ENCODE measurements at places on chromosomes 5 and 9. TPM values are rescaled to one million over a fixed set of nuclear protein-coding genes. Genes with fewer than 3 reads are reported as not detected.

DNA sequence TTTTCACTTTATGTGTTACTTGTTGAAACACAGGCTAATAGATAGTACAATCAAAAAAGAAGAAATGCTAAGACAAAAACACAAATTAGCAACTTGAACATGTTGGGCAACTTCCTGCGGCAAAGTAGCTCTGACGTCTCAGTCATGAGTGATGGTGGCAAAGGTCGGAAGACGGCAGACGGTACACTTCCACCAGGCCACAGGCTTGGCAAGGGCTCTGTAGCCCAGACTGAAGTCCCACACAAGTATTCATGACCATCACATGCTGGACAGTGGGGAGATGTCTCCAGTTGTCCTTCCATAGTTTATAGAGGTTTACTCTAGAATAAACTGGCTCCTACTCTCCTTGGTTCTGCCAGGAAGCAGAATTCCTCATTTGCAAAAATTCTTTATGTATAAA, 831.3 kb downstream of the MTRR start:
- DNase-seq = no peak

- DNase-seq = no peak
Observed at GRCh38 chr5:127298656-127299055, 8.1 kb downstream of the MEGF10 start.

- no peak for DNase-seq
Observed at GRCh38 chr5:126384985-126385384, 38.2 kb upstream of the GRAMD2B start.

DNA sequence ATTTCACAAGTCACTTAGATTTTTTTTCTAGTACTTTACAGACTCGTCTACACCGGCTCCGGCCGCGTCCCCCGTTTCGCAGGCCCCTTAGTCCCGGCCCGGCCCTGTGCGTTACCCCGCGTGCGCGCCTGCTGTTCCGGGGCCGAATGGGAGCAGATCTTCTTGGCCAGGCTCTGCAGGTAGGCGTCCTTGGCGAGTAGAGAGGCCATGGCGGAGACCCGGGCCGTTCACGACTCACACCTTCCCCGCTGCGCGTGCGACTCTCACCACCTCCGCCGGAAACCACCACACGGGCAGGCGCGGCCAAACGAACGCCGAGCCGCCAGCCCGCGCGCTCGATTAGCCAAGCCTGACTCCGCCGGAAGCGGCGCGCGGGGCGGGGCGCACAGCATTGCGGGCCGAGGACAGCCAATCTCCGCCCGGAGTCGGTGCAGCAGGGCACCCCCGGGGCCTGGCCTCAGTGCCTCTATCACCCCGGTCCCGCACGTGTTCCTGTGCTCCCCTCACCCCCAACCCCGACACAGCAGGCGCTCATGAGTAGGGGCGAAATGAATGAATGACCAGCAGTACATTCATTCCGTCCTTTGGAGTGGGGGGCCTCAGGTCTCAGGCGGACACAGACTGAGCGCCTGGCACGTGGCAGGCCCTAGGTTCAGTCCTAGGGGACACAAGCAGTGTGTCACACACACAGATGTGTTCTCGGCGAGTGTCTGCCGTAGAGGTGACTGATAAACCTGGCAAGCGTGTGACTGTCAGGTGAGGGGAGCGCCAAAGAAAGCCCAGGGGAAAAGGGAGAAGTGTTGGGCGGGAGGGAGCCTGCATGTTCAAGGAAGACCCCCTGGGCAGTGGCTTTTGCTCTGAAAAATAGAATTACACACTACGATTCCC, at the start of gene SURF6:
SURF6 (minus strand) TSS at position 265 of the 888 bp plus-strand sequence; CDS start at position 209, 56 bp downstream.
- peak; percentile 97 for DNase-seq

GRCh38 chr5:53178830-53179229, 69.3 kb upstream of the MOCS2 start:
- DNase-seq = no peak

GRCh38 chr5:475704-476101, 32.7 kb downstream of the EXOC3 start:
- no peak for DNase-seq

DNA sequence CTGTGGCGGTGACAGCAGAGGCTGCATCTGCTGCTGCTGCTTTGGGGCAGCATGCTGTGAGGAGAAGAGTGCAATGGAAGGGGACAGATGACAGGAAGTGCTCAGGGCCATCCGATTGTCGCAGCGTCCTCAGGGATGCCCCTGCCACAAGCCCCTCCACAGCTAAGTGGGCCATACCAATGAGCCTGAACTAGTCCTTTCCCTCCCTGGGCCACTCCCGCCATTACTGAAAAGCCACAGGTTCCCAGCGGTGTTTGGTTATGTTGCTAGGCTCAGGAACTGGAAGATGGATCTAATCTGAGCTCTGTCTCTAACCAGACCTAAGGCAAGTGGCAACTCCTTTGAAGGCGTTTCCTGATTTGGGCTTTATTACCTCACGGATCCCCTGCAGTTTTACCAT, 109.2 kb downstream of the GAPVD1 start:
- no peak for DNase-seq

DNA sequence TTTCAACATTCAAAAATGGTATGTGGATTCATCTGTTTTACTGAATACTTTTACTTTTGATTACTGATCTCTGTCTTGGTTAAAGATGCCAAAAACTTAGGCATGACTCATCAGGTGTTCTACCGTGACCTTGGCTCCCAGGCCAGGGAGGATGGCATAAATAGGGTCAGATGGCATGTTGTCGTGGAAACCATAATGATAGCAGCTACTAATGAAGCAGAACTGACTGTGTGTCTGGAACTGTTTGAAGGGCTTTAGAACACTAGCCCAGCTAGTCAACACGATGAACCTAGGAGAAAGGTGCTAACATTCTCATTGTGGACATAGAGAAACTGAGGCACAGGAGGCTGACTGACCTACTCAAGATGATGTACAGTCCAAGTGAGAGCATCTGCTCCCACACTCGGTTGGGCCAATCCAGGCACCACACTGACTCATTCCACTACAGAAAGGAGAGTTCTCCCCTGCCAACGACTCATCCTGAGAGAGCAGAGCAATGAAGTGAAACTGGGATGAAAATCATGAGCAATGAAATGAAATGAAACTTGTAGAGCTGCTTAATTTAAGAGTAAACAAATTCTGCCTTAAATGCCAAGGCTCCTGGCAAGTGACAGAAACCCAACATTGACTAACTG, 116.0 kb downstream of the TENT4A start:
- no peak for DNase-seq

GRCh38 chr5:73822989-73823339, 197.0 kb downstream of the ARHGEF28 start:
- no peak for DNase-seq

DNA sequence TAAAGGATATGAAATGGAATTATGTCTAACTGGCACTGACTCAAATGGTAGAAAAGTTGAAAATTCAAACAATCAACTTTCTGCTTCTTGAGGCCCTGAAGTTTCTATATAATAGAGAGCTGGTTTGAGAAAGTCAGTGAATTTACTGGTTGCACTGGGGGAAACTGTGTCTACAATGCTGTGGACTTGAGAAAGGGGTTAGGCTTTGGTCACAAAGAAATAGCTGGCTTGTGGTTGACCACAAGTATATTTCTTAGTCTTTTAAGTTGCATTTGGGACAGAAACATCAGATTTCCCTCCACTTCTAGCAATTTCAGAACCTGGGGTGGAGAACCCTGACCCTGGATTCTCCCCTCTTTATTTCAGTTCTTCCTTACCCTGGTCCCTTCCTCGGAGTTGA, 192.6 kb upstream of the ACTBL2 start:
- DNase-seq = no peak

DNA sequence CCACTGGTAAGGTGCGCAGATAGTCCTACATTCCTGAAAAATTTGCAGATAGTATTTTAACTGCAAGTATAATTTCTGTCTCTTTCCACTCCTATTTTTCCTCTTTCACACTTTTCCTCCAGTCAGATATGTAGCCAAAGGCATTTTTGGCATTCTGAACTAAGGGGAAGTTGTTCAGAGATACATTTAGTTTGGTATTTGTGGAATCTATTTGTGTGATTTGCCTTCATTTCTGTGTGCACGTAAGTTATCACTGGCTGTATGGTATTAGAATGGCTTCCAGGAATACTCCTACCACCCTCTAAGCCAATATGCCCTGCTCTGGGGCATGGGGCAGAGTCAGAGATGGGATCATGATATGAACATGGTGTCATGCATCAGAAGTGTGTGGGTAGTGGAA, 45.8 kb upstream of the GRAMD2B start:
- DNase-seq = no peak

GRCh38 chr5:95919658-95920057, 42.0 kb downstream of the ELL2 start:
- no peak for DNase-seq

GRCh38 chr5:67195406-67196275, 958 bp downstream of the CD180 start:
- DNase-seq = no peak

GRCh38 chr5:59066367-59067163, 483.7 kb downstream of the RAB3C start:
- DNase-seq = no peak

GRCh38 chr9:115946530-115946929, 207.1 kb upstream of the PAPPA start:
- DNase-seq = no peak

RLN2 gene
- total RNA-seq = not detected

EIF4EBP3 gene
- 11.7 TPM for total RNA-seq
